ENCODE measurements at places on chromosomes 13 and 19. TPM values are rescaled to one million over a fixed set of nuclear protein-coding genes. Genes with fewer than 3 reads are reported as not detected.

LRRC63 gene
- polyA plus RNA-seq, result not detected

GPX4 gene
- polyA plus RNA-seq, result 713 TPM

GSX1 gene
- polyA plus RNA-seq, result not detected

LIG4 gene
- polyA plus RNA-seq, result 6.4 TPM

KCTD12 gene
- 15.6 TPM for polyA plus RNA-seq

CALR3 gene
- not detected for polyA plus RNA-seq

ZNF493 gene
- 6.3 TPM for polyA plus RNA-seq

ZNF628 gene
- 7.7 TPM for polyA plus RNA-seq

SLITRK5 gene
- 0.09 TPM for polyA plus RNA-seq

MUC16 gene
- polyA plus RNA-seq, result not detected

ZNF426 gene
- polyA plus RNA-seq, result 4.2 TPM

PTH2 gene
- polyA plus RNA-seq, result not detected

ZNF285 gene
- 2.2 TPM for polyA plus RNA-seq

ZNF880 gene
- 18.3 TPM for polyA plus RNA-seq

MYADM gene
- polyA plus RNA-seq, result 110 TPM

IGFL4 gene
- polyA plus RNA-seq, result not detected

NHLRC3 gene
- 7.2 TPM for polyA plus RNA-seq

ZNF358 gene
- 143 TPM for polyA plus RNA-seq

HIF3A gene
- 94.7 TPM for polyA plus RNA-seq

CEACAM3 gene
- polyA plus RNA-seq, result 0.07 TPM

NCAN gene
- not detected for polyA plus RNA-seq

ZNF254 gene
- 6.2 TPM for polyA plus RNA-seq

ZNF829 gene
- 1.6 TPM for polyA plus RNA-seq
